ENCODE measurements at places on chromosomes 4 and X.
A peak's percentile ranks its signal among the peaks of the same experiment; 100 is the strongest.

DNA sequence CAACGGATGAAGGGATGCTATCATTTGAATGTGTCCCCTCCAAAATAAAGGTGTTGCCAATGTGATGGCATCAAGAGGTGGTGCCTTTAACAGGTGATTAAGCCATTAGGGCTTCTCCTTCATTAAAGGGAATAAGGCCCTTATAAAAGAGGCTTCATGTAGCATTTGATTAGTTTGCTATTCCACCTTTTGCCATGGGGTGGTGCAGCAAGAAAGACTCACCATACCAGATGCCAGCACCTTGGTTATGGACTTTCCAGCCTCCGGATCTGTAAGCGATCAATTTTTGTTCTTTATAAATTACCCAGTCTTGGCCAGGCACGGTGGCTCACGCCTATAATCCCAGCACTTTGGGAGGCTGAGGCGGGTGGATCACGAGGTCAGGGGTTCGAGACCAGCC, 7.9 kb upstream of the SLC25A43 start:
- no peak for DNase-seq

DNA sequence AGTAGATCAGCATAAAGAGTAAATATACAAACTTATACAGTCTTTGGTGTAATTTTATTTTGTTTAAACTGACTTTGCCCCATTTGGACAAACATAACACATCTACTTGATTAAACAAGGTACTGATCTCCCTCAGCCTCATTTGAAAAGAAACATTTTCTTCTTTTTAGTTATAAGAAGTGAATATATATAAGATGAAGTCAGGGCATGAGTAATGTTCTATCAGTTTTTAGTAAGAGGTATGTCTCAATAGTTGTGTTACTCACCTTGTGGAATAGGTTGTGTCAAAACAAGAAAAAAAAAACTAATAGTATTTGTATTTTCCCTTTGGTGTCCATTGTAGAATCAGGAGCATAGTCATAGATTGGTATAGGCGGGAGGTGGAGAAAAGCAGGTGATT, 327.4 kb downstream of the RPA4 start:
- DNase-seq: no peak

DNA sequence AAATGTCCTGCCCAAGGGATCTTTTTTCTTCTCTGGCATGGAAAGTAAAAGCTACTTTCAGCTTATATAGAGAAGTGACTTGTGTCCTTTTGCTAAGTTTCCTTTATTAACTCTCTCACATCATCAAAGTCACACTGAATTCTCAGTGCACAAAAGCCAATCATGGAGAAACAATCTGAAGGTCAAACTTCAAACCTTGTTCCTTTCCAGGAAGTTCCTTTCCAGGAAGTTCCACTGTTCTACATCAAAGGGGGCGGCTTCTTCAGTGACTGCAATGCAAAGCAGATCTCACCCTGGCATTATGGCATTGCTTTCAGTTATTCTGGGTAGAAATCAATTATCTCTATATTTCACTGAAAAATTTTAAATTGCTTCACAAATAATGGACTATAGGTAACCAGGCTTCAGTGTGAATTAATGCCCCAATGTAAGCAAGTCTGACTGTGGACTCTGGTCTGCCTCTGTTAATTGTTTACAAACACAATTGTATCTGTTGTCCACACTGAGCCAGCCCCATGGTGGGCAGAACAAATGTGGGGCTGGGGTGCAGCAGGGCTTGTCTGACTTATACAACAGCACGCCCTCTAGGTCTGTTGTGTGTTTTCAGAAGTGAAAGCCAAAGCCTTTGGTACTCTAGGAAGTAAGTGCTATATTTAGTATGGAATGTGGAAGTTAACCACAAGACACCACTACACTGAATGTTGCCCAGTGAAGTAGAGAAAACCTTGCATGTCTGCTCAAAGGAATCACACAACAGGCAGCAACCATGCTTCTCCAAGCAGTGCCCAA, 98.8 kb downstream of the CDS1 start:
- DNase-seq: peak; percentile 15

DNA sequence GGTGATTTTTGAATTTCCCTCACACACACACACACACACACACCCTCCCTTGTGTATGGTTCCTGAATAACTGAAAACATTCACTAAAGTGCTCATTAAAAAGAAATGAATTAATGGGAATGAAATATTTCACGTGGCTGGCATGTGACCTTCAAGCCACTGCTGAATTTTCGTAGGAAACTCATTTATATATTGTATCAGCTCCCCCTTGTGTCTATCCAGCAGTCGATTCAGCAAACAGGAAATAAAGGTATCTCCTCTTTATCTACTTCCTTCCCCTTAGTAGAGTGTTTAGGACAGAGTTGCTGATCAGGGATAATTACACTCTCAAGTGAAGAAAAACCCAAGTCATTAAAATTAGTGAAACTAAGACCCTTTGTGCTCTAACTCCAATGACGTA, 912.6 kb upstream of the LCORL start:
- DNase-seq: no peak

GRCh38 chr4:189022440-189023035, 883.3 kb downstream of the TRIML1 start:
- DNase-seq: no peak

All from anterior cingulate cortex (tissue), 58 donors.